ENCODE measurements at places on chromosomes 11 and 22.

- DNase-seq: peak; percentile 38
These were observed 157.7 kb downstream of the C11orf91 start for GRCh38 chr11:33542921-33543320.

DNA sequence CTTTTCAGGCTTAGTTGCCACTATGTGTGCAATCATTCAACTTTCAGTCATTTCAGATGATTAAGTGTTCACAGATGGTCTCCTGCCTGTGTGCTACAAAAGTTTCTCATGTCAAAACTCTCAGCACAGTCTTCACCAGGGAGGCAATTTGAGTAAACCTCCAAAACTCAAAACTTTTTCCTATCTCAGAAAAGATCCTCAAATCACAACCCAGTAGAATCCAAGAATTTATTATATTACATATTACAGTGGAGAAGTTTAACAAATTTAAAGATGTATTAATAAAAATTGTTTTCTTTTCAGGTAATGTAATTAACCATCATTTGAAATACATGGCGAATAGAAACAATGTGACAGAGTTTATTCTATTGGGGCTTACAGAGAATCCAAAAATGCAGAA, at the start of gene OR4C13:
TSS of gene OR4C13 (plus strand) at position 301 of the 400 bp plus-strand sequence. CDS start at position 333, 32 bp downstream.
- no peak for DNase-seq

- DNase-seq: no peak
These were observed 30.4 kb upstream of the ARL14EP start for GRCh38 chr11:30292545-30292944.

- DNase-seq: no peak
These were observed 20.0 kb downstream of the MARK2 start for GRCh38 chr11:63858628-63859550.

DNA sequence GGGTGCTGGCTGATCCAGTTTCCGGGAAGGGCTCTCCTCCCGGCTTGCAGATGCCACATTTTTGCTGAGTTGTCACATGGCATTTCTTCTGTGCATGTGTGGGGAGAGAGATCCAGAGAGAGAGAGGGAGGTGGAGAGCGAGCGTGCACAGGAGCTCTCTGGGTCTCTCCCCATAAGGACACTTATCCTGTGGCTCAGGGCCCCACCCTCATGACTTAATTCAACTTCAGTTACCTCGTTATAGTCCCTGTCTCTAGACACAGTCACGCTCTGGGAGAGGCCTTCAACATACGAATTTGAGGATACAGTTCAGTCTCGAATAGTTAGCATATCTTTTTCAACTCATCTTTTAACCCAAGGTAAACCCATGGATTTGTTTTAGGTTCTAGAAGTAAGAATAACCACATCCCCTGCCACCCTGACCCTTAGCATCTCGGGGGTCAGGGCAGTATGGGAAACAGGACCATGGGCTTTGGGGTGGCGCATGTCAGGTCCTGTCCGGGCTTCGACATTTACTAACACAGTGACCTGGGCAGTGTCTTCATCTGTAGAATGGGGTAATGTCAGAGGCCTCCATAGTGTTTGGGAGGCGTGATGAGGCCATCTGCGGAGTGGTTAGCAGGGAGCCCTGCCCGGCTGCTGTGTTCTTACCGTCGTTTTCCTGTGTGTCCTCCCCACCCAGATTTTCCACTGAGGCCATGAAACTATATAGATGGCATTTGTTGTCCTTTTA, 46.9 kb downstream of the TBC1D22A start:
- DNase-seq: no peak

DNA sequence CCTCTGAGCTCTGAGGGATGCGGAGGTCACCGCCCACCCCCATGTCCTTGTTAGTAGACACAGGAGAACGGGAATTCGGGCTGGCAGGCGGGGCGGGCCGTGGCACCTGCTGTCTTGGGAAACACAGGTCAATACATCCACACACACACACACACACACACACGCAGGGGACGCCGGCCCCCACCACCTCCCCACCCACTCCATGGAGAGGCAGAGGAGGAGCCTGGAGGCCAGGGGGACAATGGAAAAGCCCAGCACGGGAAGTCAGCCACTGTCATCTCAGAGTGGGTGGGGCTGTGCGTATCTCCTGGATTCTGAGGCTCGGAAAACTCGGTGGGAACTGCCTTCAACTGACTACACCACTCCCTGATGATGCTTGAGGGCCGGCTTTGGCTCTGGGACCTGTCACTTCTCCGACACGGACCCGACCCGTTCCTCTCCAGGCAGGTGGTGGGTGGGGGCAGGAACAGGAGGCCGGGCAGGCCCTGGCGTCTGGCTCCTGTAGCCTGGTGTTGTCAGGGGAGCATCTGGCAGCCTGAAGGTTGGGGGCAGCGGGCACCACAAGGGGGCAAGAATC, 18.5 kb upstream of the TMEM184B start:
- DNase-seq: no peak

- no peak for DNase-seq
These were observed 53.9 kb upstream of the HEPHL1 start for GRCh38 chr11:93967258-93967657.

GRCh38 chr11:94678236-94678635, 89.9 kb upstream of the AMOTL1 start:
- no peak for DNase-seq

GRCh38 chr11:11312738-11313137, 40.3 kb downstream of the CSNK2A3 start:
- DNase-seq: no peak

- peak; percentile 23 for DNase-seq
These were observed 10.0 kb upstream of the OR5M1 start for GRCh38 chr11:56624661-56625110.

DNA sequence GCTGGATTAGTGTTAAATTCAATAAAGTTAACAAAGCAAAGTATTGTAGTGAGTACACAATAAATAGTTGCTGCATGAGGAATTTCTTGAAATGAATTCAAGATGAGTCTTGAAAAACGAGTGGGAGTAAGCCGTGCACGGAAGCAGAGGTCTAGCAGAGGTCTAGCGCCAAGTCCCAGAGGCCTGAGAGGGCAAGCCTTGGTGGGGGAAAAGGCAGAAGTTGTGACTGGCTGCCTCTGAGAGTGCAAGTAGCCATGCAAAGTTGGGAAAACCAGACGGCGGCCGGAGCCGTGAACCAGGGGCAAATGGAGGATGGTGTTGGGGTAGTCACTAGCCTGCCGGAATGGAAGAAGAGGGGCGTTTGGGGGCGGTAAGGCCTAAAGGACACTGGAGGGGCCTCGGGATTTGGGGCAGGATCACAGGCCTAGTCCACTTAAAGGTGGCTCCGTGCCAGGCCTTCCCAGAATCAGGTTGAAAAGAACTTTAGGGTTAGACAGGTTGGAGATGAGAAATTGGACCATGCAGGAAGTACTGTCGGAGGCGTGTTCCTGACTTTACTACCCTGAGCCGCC, 379 bp upstream of the SLC3A2 start:
- DNase-seq: no peak

DNA sequence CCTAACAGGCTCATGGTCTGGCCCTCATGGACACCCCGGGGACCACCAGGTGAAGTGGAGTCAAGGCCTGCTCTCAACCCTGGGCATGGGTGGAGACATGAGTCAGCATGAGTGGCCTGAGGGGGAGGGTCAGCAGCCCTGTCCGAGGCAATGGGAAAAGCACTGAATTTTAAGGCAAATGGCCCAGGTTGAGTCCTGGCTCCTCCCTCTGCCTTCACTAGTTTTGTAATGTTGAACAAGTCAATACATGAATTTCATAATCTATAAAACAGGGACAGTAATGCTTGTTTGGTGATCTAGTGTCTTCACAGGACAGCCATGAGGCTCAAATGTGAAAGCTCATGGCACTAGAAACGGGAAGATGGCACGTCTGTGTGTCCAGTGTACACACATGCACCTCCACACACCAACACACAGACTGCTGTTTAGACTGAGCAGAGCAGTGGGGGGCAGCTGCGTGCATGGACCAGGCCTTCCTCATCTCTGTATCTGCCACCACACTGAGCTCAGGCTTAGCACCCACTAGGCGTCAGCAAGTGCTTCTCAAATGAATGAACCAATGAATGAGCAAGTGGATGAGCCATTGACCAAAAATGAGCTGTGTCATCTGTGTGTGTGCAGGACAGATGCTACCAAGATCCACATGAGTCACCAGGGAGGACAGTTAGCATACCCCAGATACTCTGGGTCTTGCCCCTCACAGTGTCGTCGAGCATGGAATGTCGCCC, 63.4 kb downstream of the NRXN2 start:
- peak; percentile 79 for DNase-seq

- DNase-seq: no peak
These were observed 22.4 kb downstream of the TANGO2 start for GRCh38 chr22:20043057-20043996.

DNA sequence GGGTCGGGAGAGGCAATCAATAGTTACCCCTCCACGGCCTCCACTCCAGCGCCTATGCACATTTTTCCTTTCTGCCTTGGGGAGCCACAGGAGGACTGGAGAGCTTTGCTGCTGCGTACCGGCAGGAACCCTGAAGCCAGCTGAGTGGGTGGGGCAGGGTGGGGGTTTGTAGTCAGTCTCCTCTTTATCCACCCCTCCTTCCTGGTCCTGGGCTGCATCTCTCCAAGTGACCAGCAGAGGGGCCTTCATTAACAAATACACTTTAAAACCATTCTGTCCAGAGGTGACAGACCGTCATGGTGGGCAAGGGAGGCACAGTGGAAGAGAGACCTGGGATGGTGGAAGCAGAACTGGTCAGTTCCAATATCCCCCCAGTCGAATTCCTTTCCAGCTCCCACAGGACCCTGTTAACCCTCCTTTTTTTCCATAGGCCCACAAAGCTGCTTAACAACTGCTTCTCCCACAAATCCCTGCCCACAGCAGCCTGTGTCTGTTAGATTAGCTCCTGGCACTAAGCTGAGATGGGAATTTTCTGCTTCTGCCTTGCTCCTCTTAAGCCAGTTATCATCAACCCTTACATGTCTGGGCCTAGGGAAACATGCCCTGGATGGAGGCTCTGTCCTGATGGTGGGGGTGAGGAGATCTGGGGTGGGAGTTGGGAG, 3.9 kb upstream of the ABCG4 start:
- peak; percentile 83 for DNase-seq

- DNase-seq: no peak
These were observed 65.6 kb downstream of the BUD13 start for GRCh38 chr11:116707161-116707629.

DNA sequence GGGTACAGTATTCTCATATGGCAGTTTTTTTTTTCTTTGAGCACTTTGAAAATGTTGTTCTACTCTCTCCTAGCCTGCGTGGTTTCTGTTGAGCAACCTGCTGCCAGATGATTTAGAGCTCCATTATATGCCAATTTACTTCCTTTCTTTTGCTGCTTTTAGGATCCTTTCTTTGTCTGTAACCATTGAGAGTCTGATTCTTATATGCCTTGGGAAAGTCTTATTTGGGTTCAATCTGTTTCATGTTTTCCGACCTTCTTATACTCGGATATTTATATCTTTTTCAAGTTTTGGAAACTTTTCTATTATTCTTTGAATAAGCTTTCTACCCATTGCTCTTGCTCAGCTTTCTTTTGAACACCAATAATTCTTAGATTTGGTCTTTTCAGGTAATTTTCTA, 138.1 kb upstream of the RAG2 start:
- no peak for DNase-seq

GRCh38 chr22:17779286-17780115, 5.2 kb upstream of the BID start:
- no peak for DNase-seq

DNA sequence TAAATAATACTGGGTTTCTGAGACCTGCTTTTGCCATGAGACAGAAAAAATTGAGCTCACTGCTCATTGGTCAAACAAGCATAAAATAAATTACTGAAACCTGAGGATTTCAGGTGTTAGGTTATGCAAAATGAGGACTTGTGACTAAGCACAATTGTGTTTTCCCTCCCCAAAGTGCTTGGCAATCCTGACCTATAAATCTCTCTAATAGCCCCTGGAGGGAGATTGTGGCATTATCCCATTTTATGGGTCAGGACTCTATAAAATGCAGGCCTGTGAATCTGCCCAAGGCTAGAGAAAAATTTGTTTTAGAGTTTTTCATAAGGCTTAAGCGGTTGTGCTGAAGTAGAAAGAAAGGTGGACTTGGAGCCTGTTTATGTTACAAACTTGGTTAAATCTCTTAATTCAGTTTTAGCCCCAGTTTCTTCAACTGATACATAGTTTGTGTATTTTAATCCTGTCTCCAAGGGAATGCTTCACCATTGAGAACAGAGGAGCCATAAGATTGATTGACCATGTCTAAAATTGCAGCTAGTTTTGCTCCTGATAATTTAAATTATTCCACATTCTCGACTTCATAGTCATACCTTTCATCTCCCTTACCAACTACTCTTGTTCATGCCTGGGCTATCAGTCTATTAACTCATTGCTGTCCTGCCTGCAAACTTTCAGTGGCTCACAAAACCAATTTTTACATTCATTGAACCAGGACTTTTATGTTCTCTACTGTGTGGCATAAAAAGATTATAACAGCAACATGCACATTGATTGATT, 63.6 kb upstream of the LRRC4C start:
- DNase-seq: no peak

DNA sequence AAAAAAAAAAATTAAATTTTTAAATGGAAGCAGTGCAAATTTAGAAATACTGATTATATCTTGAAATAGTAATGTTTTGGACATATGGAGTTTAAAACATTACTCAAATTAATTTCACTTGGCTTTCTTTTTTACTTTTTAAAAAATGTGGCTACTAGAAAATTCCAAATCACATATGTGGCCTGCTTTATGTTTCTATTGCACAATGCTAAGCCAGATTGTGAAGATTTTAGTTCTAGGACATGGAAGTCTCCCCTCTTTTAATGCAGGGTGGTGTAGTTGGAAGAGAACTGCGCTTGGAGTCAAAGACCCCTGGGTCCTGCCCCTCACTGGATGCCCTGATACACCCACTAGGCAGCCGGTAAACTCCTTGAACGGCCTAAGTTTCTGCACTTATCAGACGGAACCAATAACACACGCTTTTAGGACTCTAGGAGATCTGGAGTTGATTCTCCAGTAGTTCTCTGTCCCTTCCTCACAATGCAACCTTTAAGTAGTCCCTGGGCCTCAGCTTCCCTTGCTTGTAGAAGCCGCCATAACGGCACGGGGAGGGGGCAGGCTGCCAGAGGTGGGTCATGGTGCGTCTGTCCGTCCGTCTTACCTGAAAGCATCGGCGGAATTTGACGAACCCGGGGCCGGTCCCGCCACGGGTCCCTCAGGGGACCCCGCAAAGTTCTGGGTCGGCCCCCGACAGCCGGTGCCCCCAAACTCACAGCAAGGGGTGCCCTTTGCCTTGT, 505 bp downstream of the FAM227A start:
- DNase-seq: no peak

GRCh38 chr11:81960443-81960842, 773.2 kb downstream of the FAM181B start:
- no peak for DNase-seq

DNA sequence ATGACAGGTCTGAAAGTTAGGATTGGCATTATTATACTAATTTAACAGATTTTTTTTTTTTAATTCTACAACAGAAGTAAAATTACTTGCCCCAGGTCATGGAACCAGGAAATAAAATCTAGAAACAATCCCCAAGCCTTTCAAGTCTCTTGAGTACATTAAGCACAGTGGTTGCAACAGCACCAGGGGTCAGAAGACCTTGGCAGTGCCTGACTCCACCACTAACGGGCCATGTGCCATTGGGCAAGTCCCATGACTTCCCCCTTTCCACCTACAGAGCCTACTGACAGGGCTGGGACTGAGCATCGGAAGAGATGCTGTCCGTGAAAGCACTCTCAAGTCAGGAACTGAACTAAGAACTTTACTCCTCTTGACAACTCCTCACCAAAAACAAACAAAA, 98.6 kb upstream of the AKIP1 start:
- DNase-seq: no peak
